ENCODE measurements at places on chromosomes 4 and X. TPM values are rescaled to one million over a fixed set of nuclear protein-coding genes. Genes with fewer than 3 reads are reported as not detected.

CDX4 gene
- not detected for total RNA-seq

ZFYVE28 gene
- total RNA-seq, result 5.5 TPM

GK2 gene
- not detected for total RNA-seq

CCDC120 gene
- total RNA-seq, result 1.5 TPM

JAKMIP1 gene
- not detected for total RNA-seq

PDLIM3 gene
- total RNA-seq, result 118 TPM

FMR1NB gene
- not detected for total RNA-seq

SLBP gene
- total RNA-seq, result 12.0 TPM

COL4A6 gene
- total RNA-seq, result 5.7 TPM

FRMD7 gene
- 0.50 TPM for total RNA-seq

HSD17B11 gene
- 11.6 TPM for total RNA-seq

RBM46 gene
- not detected for total RNA-seq

HSFX3 gene
- total RNA-seq, result 0.21 TPM

CT55 gene
- not detected for total RNA-seq

- no peak for DNase-seq
These were observed 707.0 kb upstream of the ACTRT1 start for GRCh38 chrX:128759177-128759576.

DNA sequence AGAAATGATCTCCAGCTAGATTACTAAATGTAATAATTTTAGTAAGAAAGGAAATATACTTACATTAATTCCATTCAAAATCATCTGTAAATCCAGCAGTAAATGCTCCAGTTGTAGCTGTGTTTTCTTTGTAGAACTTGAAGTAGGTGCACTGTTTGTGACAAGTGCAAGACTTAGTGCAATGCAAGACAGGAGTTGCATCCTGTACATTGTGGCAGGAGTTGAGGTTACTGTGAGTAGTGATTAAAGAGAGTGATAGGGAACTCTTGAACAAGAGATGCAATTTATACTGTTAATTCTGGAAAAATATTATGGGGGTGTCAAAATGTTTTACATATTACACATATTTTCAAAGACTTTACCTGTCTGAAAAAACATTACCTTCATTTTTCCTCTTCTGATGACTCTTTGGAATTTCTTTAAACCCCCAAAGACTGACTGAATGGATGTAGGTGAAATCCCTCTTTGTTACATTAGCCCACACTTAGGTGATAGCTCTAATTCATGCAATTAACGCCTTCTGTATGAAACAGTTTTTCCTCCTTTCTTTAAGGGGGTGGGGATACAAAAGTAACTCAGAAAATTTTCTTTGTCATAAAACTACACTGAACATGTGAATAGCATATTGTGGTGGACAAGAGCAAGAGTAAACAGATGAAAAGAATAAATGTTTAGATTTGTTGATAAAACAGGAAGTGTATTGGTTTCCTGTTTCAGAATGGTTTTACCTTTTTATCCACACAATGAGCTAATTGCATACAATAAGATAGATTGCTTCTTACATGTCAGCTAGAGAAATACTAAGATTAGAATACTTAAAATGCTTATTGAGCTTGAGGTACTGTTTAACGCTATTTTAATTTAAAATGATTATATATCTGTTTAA is at the start of gene IL2:
Gene IL2 (minus strand): TSS at position 495 of the 886 bp plus-strand sequence. CDS start 285 bp downstream, at position 210.
- no peak for DNase-seq

GRCh38 chr4:29047341-29048041 is 1672.7 kb upstream of the PCDH7 start:
- peak; percentile 7 for DNase-seq

DNA sequence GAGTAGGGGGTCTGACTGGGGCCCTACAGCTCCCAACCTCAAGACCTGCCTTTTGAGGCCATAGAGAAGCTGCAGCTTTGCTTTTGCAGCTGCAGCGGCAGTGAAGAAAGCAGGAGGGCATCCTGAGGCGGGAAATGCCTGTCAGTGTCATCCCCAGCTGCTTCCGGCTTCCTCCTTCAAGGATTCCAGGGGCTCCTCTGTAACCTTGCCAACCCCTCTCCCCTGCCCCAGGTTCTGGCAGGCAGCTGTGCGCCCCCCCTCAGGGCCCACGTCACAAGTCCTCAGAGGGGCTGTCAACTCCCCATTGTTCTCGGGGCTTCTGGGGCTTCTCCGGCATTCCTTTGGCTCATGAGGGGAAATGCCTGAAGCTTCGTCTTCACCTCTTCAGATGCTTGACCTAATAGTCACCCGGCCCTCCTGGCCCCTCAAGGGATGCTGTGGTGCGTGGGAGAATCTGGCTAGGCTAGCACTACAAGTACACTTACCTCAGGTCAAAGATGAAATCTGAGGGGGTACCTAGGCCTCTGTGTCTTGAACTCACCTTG is 31.9 kb downstream of the APLN start:
- DNase-seq, result no peak

DNA sequence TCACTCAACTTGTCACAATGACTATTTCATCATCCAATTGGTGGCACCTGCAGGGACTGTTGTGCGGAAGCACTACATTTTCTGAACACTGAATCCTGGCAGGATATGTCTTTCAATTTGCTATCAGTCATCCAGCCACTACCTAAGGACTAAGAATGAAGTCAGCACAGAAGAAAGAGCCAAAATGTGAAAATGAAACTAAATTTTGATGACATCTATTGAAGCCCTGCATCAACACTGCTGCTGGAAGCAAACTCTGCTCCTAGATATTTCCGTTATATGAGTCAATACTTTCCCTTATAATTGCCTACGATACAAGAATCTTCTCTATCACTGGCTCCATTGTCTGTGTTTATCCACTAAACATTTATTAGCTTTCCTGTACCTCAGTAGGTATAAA is 917.9 kb downstream of the RAPGEF2 start:
- DNase-seq, result no peak

- DNase-seq, result no peak
These were observed 13.8 kb upstream of the SMS start for GRCh38 chrX:21926527-21927278.

DNA sequence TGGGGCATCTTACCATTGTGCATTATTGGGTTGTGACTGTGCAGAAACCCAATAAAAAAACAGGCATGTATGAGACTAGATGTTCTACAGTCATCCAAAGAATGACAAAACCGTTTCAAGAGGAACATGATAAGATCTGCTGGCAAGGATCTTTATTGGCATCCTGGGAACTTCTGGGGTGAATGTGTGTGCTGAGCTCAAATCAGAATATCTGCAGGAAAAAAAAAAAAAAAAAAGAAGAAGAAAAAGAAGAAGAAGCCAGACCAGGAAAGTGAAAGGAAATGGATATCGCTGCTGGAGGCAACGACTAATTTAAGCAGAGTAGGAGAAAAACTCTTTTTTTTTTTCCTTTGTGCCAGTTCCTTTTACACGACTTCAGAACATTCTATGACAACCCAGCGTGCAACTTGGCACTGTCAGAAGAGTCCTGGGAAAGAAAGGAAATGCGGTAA is 484.2 kb upstream of the BOD1L1 start:
- no peak for DNase-seq

- no peak for DNase-seq
These were observed 13.2 kb upstream of the SHOX start for GRCh38 chrX:617401-617800.

DNA sequence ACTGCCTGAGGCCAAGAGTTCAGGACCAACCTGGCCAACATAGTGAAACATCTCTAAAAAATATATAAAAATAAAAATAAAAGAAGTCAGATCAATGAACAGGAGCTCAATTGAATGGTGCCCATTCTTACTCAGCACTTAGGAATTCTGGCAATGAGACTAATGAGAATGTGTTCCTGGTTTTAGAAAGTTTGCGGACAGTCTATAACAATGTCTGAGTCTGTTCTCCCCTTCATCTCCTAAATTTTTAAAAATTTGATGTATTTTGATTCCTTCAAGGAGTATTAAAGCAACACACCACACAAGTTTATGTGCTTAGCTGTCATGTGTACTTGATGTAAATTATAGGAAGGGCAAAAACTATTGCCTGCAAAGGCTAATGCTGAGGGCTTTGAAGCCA is 30.6 kb upstream of the KCNIP4 start:
- DNase-seq, result no peak

DNA sequence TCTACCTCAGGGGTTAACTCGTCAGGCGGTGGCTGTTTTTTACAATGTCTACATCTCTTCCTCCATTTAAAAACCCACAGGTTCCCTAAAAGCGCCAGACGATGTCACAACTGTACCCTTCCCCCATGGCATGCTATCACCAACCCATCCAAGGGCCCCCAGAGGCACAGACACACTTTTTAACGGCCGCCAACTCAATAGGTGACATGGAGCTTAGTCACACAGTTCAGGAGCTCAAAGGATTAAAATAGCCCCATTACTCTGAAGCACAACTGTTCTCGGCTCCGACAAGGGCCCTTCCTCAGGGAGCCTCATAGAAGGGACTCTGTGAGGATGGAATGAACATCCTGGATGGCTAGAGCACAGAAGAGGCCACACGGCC is 12.4 kb downstream of the SH3KBP1 start:
- DNase-seq, result no peak

DNA sequence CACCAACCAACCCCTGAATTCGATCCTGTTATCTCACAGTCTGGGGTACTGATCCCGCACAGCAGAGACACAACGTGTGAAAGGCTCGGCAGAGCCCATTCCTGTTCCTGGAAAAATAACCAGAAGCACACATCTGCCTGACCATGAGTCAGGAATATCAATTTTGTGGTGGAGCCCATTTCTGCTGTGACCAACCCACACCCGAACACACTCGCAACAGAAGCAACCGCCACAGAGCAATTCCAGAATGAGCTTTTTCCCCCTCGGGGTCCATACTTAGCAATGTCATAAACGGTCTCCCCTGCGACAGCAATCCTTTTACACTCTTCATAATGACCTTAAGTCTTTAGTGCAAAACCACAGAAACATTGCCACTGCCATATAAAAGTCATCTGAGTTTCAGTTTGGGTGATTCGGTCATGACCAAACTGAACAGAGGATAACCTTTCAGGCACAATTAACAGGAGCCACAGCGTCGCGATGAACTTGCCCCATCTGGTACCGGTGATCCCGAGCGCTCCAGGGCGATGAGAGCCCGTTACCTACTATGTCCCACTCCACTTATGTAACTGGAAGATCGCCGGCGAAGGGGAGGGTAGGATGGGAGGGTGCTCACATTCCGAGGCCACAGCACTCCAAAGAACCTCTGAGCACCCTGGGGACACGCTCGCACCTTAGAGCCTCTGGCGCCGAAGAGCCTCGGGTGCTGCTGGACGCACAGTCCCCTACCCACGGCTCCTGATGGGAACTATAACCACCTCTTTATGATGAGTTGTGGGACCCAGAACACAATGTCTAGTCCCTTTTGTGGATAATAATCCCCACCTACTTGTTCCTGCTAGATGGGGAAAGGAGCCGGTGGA is 1.1 kb downstream of the MECP2 start:
- DNase-seq, result peak; percentile 16

DNA sequence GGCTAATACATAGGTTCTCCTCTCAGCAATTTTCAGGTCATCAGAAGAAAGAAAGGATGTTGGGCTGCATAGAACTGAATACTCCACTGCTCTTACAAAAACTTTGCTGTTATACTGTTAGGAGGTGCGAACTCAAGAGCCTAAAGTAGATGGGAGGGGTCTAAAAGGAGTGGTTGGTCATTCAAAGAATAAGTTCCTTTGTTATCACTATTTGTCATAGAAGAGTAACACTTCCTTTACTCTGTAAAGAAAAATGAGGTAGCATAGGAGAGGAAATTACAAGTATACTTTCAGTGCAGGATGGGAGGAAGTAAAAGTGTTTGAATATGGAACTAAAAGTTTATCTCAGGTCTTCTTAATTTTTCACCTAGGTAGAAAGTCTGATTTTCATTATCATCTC is 61.5 kb downstream of the CCNI start:
- DNase-seq, result no peak

GRCh38 chr4:4930677-4931076 is 71.2 kb downstream of the MSX1 start:
- DNase-seq, result no peak

GRCh38 chr4:102114118-102114630 is 231.1 kb downstream of the SLC39A8 start:
- DNase-seq, result no peak

GRCh38 chr4:113050837-113051236 is 1.4 kb downstream of the ANK2 start:
- no peak for DNase-seq

- DNase-seq, result no peak
These were observed 47.8 kb downstream of the SLC9A7 start for GRCh38 chrX:46710927-46711623.

- no peak for DNase-seq
These were observed 35.2 kb upstream of the TADA2B start for GRCh38 chr4:7007944-7008343.

GRCh38 chrX:30637874-30638815 is 15.1 kb upstream of the GK start:
- DNase-seq, result no peak

GRCh38 chr4:683982-684622 is 4.8 kb downstream of the SLC49A3 start:
- DNase-seq, result peak; percentile 74

GRCh38 chrX:56994375-56995270 is 718 bp downstream of the SPIN3 start:
- peak; percentile 7 for DNase-seq

GRCh38 chrX:153651540-153652079 is 4.6 kb downstream of the DUSP9 start:
- DNase-seq, result no peak

- no peak for DNase-seq
These were observed 122.6 kb upstream of the CPEB2 start for GRCh38 chr4:14879683-14880082.

GRCh38 chrX:34426334-34426733 is 230.8 kb downstream of the TMEM47 start:
- DNase-seq, result no peak

DNA sequence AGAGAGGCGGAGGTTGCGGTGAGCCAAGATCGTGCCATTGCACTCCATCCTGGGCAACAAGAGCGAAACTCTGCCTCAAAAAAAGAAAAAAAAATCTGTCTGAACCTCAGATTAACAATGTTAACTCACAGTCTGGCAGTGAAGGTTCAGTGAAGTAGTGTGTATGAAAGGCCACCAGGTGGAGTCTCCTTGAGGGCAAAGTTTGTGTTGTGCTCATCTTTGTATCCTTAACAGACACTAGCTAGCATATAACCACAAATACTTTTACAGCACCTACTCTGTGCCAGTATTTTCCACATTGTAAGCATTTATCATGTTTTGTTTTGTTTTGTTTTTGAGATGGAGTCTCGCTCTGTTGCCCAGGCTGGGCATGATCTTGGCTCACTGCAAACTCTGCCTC is 46.0 kb upstream of the MGST2 start:
- no peak for DNase-seq
